ENCODE measurements at places on chromosomes 1 and 21. TPM values are rescaled to one million over a fixed set of nuclear protein-coding genes. Genes with fewer than 3 reads are reported as not detected.

DNA sequence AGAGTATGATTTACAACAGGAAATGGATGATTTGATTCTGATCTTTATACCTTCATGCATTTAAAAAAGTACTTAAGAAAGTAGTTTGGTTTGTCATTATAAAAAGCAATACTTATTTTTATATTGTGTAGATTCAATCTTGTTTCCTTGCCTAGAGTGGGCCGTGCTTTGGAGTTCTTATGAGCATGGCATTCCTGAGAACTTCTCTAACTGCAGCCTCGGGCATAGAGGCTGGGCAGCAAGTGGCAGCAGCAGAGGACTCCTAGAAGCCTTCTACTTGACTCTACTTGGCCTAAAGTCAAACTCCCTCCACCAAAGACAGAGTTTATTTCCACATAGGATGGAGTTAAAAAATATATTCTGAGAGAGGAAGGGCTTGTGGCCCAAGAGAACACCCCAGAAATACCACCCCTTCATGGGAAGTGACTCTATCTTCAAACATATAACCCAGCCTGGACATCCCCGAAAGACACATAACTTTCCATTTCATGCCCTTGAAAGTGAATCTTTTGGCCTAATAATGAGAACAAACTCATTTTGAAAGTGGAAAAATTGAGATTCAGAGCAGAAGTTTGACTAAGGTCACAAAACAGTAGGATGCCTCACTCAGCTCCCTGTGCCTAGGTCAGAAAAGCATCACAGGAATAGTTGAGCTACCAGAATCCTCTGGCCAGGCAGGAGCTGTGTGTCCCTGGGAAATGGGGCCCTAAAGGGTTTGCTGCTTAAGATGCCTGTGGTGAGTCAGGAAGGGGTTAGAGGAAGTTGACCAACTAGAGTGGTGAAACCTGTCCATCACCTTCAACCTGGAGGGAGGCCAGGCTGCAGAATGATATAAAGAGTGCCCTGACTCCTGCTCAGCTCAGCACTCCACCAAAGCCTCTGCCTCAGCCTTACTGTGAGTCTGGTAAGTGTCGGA, at the start of gene IVL:
TSS of gene IVL (plus strand) at position 861 of the 916 bp plus-strand sequence. CDS start 1,252 bp downstream, outside the sequence.
- H3K27me3 ChIP-seq, result peaks cover 13% of the 10 kb centered on the region
- H3K4me1 ChIP-seq, result peaks cover 11% of the 10 kb centered on the region
- no peak within 1 kb of the TSS for H3K27ac ChIP-seq
- no peak for DNase-seq
- H3K36me3 ChIP-seq, result no peaks in the 10 kb centered on the region

DNA sequence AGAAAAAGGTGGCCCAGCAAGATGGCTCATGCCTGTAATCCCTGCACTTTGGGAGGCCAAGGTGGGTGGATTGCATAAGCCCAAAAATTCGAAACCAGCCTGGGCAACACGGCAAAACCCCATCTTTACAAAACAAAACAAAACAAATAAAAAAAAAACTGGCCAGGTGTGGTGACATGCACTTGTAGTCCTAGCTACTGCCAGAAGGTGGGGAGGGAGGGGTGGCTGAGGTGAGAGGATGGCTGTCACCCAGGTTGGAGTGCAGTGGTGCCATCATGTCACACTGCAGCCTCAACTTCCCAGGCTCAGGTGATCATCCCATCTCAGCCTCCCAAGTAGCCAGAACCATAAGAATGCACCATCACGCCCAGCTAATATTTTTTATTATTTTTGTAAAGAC, 22.8 kb downstream of the RERE start:
- H3K4me1 ChIP-seq, result no peaks in the 10 kb centered on the region
- no peaks in the 10 kb centered on the region for H3K36me3 ChIP-seq
- H3K27ac ChIP-seq, result no peak overlapping the region

DNA sequence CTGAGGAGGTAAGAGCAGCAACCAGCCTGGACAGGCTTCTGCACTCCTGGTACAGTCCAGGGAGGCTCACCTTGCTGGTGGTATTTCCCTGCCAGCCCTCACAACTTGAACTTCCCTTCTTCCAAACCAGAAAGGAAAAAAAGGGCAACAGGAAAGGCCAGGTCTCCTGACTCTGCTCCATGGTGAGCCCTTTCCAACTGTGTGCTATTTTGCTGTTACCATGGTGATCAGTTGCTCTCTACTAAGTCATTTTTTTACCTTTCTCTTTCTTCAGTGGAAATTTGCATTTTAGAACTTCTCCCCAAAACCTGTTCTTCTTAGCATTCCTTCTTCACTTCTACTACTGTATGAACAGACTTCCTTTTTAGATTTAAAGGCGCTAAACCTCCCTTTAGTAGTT, 164.3 kb downstream of the GRIK1 start:
- DNase-seq, result no peak
- no peaks in the 10 kb centered on the region for H3K27me3 ChIP-seq
- H3K36me3 ChIP-seq, result no peaks in the 10 kb centered on the region
- no peak overlapping the region for H3K4me3 ChIP-seq
- no peaks in the 10 kb centered on the region for H3K4me1 ChIP-seq

The SERPINC1 gene
- 0.06 TPM for polyA plus RNA-seq

The CRYAA gene
- not detected for polyA plus RNA-seq

The FAM151A gene
- not detected for polyA plus RNA-seq
